Activated CD4-positive, alpha-beta memory T cell treated with anti-CD3 and anti-CD28 coated beads for 36 hours (primary cell): ENCODE measurements at places on chromosomes 16 and 17. TPM values are rescaled to one million over a fixed set of nuclear protein-coding genes. Genes with fewer than 3 reads are reported as not detected.

CTRB2 gene
- total RNA-seq = not detected

DNA sequence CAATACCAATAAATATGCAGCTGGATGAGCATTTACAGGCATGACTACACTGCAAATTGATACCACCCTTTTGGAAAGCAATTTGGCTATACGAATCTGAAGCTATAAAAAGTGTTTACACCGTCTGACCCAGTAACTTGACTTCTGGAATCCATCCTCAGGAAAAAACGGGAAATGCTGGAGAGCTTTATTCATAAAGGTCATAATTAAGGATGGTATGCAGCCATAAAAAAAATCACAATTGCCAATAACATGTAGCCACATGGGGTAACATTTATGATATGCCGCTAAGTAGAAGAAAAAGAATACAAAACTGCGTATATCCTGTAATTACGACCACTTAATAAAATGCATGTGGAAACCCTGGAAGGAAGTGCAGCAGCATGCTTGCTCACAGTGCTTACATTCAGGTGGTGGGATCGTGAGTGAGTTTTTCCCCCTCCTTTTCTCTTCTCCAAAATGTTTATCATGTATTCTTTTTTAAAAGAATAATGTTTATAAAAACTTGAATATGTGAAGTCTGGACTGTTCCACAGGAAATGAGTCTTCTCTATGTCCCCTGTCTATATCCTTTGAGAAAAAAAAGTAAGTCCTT is 34.2 kb downstream of the COPRS start:
- H3K4me1 ChIP-seq = no peaks in the 10 kb centered on the region
- H3K4me3 ChIP-seq = no peak overlapping the region
- no peaks in the 10 kb centered on the region for H3K27me3 ChIP-seq

DNA sequence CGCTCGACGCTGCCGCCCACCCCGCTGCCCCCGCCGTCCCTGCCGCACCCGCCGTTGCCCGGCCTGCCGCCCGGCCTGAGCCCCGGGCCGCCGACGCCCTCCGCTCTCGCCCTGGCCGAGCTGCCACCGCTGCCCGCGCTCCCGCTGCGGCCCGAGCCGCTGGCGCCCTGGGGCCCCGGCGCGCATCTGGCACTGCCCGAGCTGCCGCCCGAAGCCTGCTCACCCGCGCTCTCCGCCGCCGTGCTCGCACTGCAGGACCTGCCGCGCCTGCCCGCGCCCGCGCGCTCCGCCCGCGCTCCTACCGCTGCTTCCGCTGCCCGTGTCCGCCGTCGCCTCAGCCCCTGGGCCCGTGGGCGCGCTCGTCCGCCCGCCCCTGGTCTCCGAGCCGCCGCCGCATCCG is 8.4 kb upstream of the CLDN9 start:
- H3K27ac ChIP-seq = no peak overlapping the region
- H3K4me3 ChIP-seq = no peak overlapping the region
- no peaks in the 10 kb centered on the region for H3K36me3 ChIP-seq
- H3K4me1 ChIP-seq = peaks cover 26% of the 10 kb centered on the region

- no peak for DNase-seq
- H3K4me1 ChIP-seq = no peaks in the 10 kb centered on the region
- peaks cover 1% of the 10 kb centered on the region for H3K27me3 ChIP-seq
- H3K4me3 ChIP-seq = no peak overlapping the region
Observed at GRCh38 chr17:69962436-69962995, 112.5 kb upstream of the KCNJ16 start.

RND2 gene
- total RNA-seq = not detected

GRCh38 chr17:30389756-30390300 is 11.1 kb downstream of the CPD start:
- no peak overlapping the region for H3K27ac ChIP-seq
- H3K4me1 ChIP-seq = peaks cover 11% of the 10 kb centered on the region
- H3K36me3 ChIP-seq = peaks cover 34% of the 10 kb centered on the region
- no peaks in the 10 kb centered on the region for H3K27me3 ChIP-seq
- DNase-seq = no peak

ENPP7 gene
- not detected for total RNA-seq

DNA sequence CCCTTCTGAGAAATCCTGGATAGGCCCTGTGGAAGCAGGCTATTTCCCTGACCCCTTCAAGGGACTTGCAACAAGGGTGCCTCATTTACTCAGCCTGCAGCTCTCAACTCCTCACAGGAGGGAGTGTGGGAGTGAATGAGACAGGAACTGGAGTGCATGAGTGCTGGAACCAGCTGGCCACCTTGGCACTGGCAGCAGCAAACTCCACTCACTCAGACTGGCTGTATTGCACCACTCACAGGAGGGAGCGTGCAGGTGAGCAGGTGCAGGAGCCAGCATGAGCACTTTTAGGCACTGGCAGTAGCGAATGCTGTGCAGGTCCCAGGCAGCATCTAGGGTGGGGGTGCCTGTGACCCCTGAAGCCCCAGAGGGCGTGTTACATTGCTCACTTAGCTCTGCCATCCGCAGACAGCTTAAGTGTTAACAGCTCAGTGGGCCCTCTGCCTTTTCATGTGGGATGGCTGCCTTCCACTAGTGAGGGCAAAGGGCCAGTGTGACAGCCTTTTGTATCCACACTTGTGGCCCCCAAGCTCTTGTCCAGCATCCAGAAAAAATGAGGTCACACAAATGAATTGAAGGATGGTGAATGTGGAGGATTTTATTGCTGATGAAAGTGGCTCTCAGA is 11.0 kb upstream of the ZNHIT3 start:
- no peak for DNase-seq
- H3K36me3 ChIP-seq = no peaks in the 10 kb centered on the region
- H3K27me3 ChIP-seq = peaks cover 15% of the 10 kb centered on the region
- H3K4me3 ChIP-seq = no peak overlapping the region
- no peak overlapping the region for H3K27ac ChIP-seq

DNA sequence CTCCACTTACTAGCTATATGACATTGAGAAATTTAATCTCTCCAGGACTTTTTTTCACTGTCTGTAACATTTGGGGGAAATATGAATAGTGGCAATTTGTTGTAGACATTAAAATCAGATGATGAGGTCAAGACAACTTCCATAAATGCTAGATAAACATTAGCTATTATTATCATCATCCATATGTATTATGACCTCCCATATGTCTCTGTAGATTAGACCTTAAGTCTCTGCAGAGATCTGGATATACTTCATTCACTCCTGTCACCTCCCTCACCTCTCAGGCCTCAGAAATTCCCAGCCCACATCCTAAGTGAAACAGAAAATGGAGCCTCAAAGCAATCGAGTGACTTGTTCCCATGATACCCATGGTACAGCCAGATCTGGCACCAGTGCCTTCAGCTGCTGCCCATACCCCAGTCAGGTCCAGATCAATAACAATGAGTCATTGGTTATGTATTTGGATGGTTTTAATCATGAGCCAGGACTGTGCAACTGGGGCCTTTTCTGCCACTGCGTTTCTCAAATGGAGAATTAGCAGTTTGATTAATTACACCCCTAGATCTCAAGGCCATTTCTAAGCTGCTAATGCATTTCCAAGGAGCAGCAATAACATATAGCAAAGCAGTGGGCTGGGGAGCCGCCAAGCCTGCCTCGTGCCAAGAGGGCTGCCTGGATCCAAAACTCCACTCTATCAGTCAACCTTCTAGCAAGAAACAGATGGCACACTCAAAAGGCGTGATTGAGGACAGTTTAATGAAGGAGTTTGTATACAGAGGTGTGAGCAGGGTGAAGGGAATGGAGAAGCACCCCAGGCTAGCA is 2.6 kb upstream of the FDXR start:
- no peak overlapping the region for H3K4me3 ChIP-seq
- peaks cover 25% of the 10 kb centered on the region for H3K4me1 ChIP-seq
- H3K27ac ChIP-seq = no peak overlapping the region
- no peak for DNase-seq
- peaks cover 2% of the 10 kb centered on the region for H3K36me3 ChIP-seq
- H3K27me3 ChIP-seq = no peaks in the 10 kb centered on the region

DNA sequence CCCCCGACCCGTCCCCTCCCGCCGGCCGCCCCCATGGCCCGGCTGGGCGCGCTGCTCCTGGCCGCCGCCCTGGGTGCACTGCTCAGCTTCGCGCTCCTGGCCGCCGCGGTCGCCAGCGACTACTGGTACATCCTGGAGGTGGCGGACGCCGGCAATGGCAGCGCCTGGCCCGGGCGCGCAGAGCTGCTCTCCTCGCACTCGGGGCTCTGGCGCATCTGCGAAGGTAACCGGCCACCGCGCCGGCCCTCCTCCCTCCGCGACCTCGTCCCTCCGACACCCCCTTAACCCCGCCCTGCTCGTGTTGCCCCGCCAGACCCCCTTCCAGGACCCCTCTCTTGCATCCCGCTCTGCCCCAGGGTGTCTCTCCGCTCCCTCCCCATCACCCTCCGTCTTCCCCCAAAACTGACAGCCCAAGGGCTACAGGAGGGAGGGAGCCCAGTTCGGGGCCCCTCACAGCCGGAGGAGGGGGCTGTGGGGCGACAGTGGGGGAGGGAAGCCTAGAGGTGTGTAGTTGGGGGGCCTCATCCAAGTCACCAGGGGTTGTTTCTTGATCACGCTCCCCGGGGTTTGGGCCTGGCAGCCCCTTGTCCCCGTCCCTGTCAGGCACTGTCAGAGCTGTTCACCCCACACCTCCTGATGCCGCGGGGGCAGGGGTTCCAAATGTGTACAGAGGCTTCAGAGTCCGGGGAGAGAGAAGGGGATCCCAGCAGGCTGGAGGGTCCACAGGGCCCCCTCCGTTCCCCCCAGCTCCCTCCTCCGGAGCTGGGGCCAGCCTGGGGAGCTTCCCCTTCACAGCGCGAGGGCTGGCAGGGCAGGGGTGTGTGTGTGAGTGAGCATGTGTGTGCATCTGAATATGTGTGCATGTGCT is 794 bp downstream of the TMEM235 start:
- no peak overlapping the region for H3K27ac ChIP-seq
- H3K27me3 ChIP-seq = peaks cover 24% of the 10 kb centered on the region
- H3K36me3 ChIP-seq = no peaks in the 10 kb centered on the region
- peaks cover 9% of the 10 kb centered on the region for H3K4me1 ChIP-seq
- peak; percentile 50 for DNase-seq
- no peak overlapping the region for H3K4me3 ChIP-seq

ATP1B2 gene
- 0.26 TPM for total RNA-seq

GRCh38 chr17:7307686-7308624 is 527 bp downstream of the EIF5A start:
- H3K36me3 ChIP-seq = peaks cover 50% of the 10 kb centered on the region
- DNase-seq = peak; percentile 66
- peaks cover 37% of the 10 kb centered on the region for H3K4me1 ChIP-seq
- H3K4me3 ChIP-seq = peak overlapping the region; percentile 85
